ENCODE measurements at places on chromosomes 7 and 10.

DNA sequence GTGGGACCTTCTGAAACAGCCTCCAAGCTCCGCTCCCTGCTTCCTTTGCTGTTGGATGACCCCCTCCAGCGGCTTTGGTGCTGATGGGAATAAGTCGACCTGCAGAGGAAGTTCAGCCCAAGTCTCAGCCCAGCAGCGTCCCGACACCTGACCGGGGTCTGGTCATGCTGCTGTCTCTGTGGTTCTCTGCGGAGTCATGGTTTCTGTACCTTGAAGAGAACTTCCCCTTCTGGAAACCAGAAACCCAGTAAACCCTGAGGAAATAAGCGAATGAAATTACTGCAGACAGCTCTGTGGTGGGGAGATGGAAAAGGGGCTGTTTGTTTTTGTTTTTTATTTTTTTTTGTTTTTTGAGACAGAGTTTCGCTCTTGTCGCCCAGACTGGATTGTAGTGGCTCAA, 18.3 kb upstream of the ZNF12 start:
- no peak for DNase-seq

DNA sequence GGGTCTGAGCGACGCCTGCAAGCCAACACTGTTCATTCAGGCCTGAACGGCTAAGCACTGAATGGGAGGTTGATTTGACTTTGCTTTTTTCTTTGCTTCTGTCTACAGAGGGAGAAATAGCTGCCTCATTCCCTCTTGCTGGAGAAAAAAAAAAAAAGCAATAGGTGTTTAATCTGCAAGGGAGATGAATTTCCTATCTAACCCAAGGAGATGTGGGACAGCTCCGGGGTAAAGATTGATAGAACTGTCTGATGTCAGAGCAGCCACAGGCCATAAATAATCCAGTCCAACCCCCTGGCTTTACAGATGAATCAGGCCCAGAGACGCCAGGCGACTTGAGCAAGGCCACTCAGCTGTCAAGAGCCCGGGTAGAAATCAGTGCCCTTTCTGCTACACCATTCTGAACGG, 168.0 kb downstream of the ARHGAP12 start:
- no peak for DNase-seq

- peak; percentile 58 for DNase-seq
Observed at GRCh38 chr10:77226853-77227565, 410.6 kb downstream of the KCNMA1 start.

- DNase-seq, result no peak
Observed at GRCh38 chr10:80702143-80702542, 164.4 kb downstream of the SH2D4B start.

- no peak for DNase-seq
Observed at GRCh38 chr7:105268056-105268455, 120.7 kb downstream of the SRPK2 start.

DNA sequence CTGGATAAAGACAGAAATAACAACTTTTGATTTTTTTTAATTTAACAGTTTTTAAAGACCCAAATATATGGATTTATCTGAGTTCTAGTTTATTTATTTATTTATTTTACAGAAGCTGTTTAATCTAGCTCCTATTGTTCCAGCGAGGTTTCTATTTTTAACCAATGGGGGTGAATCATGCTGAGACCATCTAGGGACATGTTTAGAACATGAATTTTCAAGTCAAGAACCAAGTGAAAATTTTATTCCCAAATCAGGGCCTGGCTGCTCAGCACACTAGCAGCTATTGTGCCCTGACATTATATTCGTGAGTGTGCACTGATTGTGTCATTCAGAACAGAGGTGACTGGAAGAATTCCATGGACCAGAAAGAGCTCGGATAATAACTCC, 24.6 kb upstream of the MPP7 start:
- DNase-seq, result no peak

DNA sequence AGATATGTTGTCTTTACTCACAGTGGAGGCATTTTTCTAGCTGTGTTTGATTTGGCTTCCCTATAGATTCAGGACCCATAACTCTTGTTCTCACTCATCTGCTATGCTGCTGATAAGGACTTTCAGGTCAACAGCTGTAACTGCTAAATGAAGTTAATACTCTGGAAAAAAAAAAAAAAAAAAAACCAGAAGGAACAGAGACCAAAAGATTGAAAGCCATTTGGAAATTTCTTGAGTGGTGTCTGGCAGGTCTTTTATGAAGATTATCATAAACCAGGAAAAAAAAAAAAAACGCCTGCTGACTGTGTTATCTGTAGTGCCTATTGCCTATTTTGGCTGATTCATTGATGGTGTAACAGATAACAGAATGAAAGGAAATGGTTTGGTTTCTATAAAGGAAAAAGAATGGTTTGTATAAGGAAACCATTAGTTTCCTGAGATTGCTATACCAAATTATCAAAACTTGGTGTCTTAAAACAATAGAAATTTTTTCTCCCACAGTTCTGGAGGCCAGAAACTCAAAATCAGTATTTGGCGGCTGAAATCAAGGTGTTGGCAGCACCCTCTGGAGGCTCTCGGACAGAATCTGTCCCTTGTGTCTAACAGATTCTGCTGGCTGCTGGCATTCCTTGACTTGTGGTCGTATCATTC, 60.5 kb upstream of the BET1 start:
- no peak for DNase-seq

DNA sequence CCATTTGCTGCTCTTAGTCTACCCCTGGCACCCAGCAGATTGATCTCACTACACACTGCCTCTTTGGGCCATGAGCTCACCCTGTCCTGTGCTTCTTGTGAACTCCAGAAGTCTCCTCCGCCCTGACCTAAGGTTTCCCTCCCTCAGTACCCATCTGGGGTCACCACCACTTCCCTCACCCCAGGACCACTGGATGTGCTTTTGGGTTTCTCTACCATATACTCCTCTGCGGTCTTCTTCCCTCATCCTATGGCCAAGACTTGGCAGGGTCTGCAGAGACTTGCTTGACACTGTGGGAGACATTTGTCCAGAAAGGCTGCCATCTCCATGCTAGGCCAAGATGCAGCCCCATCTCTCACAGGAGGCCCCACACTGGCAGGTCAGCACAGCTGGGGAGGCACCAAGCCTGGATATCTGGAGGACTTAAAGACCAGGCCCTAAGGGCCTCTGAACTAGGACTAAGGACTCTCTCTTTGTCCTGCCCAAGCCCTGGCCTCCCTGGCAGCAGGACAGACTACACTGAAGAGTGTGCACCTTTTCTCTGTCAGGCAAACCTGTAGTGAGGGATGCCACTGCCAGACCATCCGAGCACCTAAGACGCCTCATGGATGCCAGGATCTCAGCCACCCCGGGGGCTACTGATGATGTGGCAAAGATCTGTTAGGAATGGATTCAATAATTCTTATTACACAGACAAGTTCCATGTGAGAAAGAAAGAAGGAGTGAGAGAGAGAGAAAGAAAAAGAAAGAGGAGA, 134.6 kb downstream of the ZNF467 start:
- no peak for DNase-seq

- no peak for DNase-seq
Observed at GRCh38 chr10:124300224-124300623, 118.5 kb downstream of the OAT start.

DNA sequence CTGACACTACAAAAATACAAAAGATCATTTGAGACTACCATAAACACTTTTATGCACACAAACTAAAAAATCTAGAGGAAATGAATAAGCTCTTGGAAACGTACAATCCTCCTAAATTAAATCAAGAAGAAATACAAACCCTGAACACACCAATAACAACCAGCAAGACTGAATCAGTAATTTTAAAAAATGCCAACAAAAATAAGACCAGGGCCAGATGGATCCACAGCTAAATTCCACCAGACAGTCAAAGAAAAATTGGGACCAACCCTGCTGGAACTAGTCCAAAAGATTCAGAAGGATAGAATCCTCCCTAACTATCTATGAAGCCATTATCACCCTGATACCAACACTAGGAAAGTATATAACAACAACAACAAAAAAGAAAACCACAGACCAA, 277.4 kb downstream of the AGMO start:
- DNase-seq, result no peak

- peak; percentile 8 for DNase-seq
Observed at GRCh38 chr10:73218431-73219191, 28.4 kb downstream of the DNAJC9 start.

DNA sequence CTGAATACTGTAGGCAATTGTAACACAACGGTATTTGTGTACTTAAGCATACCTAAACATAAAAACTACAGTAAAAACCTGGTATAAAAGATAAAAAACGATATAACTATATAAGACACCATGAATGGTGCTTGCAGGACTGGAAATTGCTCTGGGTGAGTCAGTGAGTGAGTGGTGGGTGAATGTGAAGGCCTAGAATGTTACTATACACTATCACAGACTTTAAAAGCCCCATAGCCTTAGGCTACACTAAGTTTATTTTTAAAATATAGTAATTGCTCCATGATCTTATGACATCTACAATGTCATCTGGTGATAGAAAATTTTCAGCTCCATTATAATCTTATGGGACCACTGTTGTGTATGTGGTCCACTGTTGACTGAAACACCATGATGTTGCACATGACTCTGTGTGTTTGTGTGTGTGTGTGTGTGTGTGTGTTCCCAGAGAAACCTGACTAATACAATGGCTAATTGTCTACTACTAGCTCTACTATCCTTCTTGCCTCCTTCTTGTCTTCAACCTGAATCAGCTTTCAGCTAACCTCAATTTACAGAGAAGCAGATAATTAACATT, 27.6 kb upstream of the PRPF18 start:
- DNase-seq, result no peak

DNA sequence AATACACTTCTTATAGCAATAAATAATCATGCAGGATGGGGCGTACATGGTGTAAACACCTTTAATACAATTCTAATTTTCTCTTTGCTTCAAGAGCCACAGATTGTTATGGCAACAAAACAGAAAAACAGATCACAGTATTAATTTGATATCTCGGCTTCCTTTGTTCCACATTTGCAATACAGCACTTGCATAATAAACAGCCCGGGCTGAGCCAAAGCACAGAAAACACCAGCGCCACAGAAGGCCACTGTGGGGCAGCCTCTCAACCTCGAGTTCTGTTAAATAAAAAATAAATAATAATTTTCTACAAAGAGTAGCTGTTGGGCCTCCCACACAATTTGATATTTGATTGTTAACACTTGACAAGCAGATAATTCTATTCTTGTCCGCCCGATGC, 255.9 kb downstream of the USP6NL start:
- DNase-seq, result no peak

- DNase-seq, result no peak
Observed at GRCh38 chr7:135994466-135995205, 17.5 kb upstream of the MTPN start.

GRCh38 chr10:114870486-114870885, 48.9 kb downstream of the FHIP2A start:
- no peak for DNase-seq

DNA sequence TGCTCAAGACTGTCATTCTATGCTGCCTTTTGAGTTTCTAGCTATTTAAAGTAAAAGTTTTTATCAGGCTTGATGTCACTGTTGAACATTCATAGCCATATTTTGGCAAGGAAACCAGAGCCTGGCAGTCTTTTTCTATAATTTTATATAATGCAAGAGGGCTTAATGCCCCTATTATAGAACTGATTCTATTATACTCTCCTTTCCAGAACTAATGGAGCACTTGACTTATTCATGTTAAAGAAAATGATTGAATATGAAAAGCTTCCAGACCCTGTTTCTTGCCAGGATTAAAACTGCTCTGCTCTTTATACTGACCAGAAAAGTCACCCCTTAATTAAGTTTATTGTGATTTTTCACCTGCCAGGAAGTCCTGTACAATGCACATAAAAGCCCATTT, 337.6 kb upstream of the CHRM2 start:
- no peak for DNase-seq

- DNase-seq, result no peak
Observed at GRCh38 chr7:78563191-78563590, 764.6 kb downstream of the PHTF2 start.

GRCh38 chr7:51647931-51648351, 331.3 kb upstream of the COBL start:
- DNase-seq, result no peak

DNA sequence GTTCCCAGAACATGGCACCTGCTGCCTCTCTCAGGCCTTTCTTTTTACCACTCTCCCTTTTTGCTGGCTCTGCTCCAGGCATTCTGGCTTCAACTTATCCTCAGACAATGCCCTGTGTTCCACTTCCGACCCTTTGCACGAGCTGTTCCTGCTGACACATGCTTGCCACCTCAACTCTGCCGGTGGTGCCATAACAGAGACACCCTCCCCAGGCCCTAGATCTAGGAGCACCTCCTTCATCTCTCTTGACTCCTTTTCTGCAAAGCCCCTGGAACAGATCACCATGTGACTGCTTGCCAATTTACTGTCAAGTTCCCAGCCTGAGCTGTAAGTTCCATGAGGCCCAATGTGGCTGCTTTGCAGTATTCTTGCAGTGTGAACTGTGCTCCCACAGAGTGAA, 256.0 kb upstream of the MKI67 start:
- no peak for DNase-seq

- peak; percentile 96 for DNase-seq
Observed at GRCh38 chr7:85125651-85126131, 61.2 kb downstream of the SEMA3D start.

- DNase-seq, result no peak
Observed at GRCh38 chr7:39950473-39951225, 593 bp downstream of the CDK13 start.

DNA sequence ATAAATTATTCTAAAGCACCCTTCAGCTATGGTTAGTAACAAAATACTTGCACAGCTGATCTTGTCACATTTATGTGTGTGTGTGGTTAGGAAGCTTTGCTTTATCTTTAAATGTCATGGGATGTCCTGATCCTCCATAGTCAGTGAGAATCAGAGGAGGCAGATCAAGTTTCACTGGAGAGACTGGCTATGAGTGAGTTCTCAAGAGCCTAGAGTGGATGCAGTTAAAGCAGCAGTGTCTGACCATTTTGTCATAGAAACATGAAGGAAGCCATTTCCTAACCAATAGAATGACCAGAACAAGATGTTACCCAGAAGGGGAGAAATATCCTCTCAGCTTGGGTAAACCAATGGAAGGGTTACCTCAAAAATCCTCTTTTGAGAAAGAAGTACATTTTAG, 207.2 kb upstream of the DKK1 start:
- DNase-seq, result no peak

GRCh38 chr10:89210794-89211425, 3.8 kb upstream of the CH25H start:
- no peak for DNase-seq

DNA sequence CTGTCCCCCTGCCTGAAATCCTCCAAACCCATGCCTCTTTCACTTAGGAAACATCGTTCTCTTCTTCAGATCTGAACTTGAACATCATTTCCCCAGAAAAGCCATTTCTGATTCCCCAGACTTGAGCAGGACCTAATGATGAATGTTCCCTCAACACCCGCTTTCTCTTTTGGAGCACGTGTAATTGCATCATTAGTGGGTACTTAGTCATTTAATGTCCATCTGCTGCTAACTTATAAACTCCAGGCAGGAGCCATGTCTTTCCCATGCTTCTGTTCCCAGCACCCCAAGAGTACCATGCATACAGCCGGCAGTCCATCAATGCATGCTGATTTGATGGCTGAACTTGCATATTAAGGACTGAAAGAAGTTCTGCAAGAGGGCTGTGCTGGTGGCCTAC, 36.5 kb upstream of the ECHDC3 start:
- no peak for DNase-seq
